ENCODE measurements at places on chromosomes 16 and 17.

GRCh38 chr16:66832661-66833305 is 2.0 kb upstream of the NAE1 start:
- peak; percentile 6 for DNase-seq

GRCh38 chr16:66182592-66182991 is 183.9 kb upstream of the CDH5 start:
- DNase-seq = no peak

DNA sequence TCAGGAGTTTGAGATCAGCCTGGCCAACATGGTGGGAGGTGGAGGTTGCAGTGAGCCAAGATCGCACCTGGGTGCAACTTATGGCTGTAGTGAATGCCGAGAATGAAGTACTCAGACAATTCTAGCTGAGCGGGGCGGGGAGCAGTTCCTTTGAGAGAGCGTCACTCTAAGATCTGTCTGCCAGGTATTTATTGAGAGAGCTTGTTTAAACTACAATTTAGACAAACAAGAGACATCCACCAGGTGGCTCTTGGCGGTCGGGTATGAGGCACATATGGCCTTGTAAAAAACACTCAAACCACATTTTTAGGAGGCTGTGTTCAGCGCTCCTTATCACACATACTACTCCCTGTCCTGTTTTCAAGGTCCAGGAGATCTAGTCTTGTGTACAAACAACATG is 40.6 kb upstream of the CDH1 start:
- no peak for DNase-seq

GRCh38 chr16:30535106-30535776 is 583 bp upstream of the ZNF747 start:
- no peak for DNase-seq

- no peak for DNase-seq
Measured at GRCh38 chr16:81752225-81752875, 26.7 kb upstream of the PLCG2 start.

DNA sequence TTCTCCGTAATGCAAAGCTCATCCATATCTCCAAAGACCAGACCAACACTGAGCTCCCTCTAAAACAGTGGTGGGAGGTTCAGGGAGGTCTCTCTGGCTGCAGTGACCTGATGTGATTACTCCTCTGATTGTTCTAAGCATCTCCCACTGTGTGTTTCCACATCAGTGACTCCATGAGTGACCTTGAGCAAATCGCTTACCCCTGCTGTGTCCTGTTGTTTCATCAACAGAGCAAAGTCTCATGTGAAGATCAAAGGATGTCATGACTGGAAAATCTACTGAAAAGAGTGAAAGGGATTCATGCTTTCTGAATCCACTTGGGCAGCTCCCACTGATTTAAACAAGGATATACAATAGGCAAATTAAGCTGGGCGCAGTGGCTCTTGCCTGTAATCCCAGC is 352.9 kb downstream of the TMEM114 start:
- no peak for DNase-seq

GRCh38 chr16:2819179-2819938 is 2.3 kb downstream of the PRSS21 start:
- DNase-seq = no peak

DNA sequence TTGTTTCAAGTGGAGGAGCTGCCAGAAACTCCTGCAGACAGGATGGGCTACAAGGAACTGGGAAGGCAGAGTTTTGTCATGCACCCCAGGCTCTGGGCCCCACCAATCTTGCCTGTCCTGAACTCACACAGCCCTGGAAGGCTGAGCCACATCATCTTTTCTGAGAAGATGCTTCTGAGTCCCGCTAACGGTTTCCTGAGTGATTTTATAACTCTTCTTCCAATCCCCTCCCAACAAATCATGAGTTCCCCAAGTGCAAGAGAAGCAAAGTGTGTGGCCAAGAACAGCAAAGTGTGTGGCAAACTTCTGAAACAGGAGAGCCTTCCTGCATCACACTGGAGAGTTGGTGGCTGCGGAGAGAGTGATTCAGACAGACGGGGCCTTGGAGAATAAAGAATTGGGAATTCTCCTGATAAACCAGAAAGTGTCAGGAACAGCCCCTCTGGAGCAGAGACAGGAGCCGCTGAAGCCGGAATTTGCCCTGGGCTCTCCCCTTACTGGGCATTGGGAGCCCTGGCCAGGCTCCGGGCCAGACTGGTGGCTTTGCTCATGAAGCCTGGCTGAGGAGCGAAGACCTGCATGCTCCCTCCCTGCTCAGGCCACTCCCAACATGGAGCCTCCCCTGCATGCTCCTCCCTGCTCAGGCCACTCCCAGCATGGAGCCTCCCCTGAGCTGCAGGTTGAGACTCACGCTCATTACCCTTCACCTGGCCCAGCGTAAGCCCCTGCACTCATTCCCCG is 47.2 kb downstream of the PITPNM3 start:
- DNase-seq = no peak

DNA sequence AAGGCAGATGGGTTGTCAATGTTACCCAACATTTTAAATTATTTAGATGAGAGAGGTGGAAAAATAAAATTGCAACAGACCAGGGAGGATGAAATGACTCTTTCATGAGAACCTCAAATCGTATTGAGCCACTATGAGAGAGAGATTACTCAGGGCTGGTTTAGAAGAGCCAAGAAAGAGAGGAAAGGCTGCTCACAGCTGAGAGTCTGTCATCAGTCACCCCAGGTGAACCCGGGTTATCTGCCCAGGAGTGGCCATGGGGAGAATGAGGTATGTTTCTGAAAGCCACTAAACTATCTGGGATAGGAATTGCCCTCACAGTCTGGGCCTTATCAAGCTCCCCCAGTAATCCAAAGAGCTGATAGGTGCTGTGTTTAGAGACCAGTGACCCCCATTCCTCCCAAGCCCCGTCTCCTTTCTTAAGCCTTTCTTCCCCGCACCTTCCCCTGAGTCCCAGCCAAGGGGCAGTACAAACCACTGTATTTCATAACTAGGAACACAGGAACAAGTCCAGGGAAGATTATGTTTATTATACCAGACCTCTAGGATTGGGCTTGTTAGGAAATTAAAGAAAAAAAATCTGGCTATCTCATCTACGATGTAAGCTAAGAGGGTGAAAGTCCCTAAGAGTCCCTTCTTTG is 158.9 kb upstream of the NOL11 start:
- DNase-seq = no peak

GRCh38 chr16:80744856-80745255 is 59.5 kb downstream of the CDYL2 start:
- DNase-seq = no peak

GRCh38 chr17:31510308-31511194 is 119.1 kb downstream of the RAB11FIP4 start:
- DNase-seq = no peak

DNA sequence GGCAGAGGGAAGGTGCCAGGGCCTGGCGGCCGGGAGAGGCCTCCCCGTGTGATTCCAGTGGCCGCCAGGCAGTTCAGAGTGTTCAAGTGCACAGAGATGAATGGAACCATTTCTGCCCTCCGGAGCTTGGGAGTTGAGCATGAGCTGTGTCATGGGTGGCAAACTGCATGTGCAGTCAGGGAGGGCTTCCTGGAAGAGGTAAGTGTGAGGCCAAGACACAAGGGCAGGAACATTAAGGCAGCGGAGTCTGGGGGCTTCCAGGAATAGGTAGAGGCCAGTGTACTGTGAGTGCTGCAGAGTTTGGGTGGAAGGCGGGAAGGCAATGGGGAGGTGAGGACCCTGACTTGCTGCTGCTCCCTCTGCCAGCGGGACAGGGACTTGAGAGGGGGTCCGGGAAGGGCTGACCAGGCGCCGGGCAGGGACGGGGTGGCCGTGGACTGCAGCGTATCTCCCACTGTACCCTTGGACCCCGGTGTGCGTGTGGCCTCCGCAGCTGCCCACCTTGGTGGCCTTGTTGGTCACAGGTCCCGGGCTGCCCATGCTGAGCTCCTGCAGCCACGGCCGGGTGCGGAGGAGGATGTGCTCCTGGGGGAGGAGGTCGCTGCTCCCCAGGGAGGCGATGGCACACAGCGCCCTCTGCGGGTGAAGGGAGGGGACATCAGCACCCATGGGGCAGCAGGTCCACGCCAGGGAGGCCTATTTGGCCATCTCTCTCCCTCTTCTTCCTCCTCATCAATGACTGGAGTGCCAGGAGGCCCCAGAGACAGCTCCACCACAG is 7.5 kb upstream of the CEP131 start:
- no peak for DNase-seq

DNA sequence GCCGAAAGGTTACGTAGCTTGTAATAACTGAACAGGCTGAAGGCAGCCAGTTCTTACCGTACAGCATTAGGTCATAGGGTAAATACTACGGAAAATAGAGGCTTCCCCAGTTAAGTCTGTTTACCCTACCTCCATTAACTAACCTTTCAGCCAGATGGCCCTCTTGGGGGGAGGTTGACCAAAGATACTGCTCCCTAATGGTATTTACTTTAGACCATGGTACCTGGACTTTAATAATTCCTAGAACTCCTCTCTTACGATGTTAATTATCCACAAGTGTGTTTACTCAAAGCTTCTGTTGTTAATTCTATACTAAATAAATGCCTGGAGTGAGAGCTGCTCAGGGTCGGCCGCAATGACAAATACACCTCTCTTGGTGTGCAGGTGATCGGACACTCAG is 9.8 kb upstream of the ADAT1 start:
- DNase-seq = no peak

All from activated CD4-positive, CD25-positive, alpha-beta regulatory T cell treated with anti-CD3 and anti-CD28 coated beads, Interleukin-2, amount 50 U/mL, for 72 hours (primary cell).